ENCODE measurements at places on chromosomes 16 and 17.

- no peak for ATAC-seq
Observed at GRCh38 chr16:25135254-25135878, 23.8 kb downstream of the LCMT1 start.

DNA sequence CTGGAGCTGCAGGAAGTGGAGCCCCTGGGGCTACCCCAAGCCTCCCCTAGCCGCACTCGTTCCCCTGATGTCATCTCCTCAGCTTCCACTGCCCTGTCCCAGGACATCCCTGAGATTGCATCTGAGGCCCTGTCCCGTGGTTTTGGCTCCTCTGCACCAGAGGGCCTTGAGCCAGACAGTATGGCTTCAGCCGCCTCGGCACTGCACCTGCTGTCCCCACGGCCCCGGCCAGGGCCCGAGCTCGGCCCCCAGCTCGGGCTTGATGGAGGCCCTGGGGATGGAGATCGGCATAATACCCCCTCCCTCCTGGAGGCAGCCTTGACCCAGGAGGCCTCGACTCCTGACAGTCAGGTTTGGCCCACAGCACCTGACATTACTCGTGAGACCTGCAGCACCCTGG lies 4.1 kb upstream of the NRN1L start:
- ATAC-seq = no peak

DNA sequence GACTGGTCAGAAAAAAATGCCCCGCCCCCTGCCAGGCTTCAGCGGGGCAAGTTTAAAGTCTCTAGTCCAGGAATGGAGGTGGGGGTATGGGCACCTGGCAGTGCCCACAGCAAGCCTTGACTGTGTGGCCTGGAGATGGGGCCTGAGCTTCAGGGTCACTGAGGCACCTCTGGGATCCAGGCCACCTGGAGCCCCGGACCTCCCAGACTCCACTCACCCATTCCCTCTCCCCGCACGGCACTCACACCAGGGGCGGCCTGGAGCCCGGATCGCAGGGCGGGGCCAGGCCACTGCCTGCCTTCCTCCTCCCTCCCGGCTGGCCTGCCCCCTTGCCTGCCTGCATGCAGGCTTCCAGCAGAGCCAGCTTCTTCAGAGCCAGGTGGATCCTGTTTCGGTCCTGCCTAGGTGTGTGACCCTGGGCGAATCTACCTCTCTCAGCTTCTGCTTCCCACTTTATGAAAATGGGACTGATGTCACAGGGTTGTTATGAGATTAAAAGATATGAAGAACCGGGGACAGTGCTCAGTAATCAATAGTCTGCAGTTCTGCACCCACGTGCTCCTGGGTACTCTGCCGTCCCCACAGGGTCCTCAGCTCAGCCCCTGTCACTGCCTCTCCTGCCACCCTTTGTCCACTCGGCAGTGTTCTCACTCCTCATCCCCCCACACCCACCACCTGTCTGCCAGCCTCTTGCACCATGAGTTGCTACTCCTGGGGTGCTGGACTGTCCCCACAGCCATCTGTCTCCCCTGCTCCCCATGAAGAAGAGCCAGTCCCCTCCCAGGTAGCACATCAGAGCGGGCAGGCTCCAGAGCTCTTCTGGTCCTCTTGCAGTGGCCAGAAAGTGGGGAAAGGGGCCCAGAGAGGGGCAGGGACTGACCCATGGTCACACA lies 1.2 kb upstream of the TCAP start:
- ATAC-seq = no peak

- peak; percentile 59 for ATAC-seq
Observed at GRCh38 chr17:44916781-44917241, 1.5 kb upstream of the GFAP start.

- no peak for ATAC-seq
Observed at GRCh38 chr17:8904201-8904600, 36.7 kb upstream of the PIK3R6 start.

GRCh38 chr16:14564861-14565687 lies 65.0 kb downstream of the PARN start:
- ATAC-seq = peak; percentile 39
